ENCODE measurements at places on chromosomes 5 and 9.
A peak's percentile ranks its signal among the peaks of the same experiment; 100 is the strongest.

DNA sequence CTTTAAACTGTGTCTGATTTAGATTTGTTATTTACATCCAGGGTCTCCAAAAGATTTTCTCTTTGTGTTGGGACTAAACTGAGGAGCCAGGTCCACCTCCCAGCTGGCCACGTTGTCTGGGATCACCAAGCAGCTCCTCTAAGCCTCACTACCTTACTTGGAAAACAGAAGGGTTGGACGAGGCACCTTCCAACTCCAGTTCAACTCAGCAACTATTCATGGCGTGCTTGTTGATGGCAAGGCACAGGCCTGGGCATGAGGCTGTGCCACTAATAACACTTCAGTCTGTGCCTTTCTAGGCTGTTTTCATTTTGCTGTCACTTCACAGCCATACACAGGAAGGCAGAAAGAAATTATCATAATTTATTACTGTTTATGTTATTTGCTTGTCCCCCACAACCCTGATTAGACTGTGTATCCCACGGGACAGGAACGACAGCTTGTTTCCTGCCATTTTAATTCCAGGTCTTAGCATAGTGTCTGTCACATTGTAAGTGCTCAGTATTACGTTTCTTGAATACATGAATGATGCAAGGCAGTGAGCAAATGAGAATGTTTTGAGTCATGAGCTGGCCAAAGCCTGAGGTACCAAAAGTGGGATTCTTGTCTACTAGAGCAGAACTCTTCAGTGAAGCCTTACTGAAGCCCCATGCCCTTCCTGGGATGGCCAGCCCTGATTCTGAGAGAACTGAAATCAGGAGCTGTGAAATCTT lies 125.8 kb downstream of the GALNT10 start:
- DNase-seq = no peak

DNA sequence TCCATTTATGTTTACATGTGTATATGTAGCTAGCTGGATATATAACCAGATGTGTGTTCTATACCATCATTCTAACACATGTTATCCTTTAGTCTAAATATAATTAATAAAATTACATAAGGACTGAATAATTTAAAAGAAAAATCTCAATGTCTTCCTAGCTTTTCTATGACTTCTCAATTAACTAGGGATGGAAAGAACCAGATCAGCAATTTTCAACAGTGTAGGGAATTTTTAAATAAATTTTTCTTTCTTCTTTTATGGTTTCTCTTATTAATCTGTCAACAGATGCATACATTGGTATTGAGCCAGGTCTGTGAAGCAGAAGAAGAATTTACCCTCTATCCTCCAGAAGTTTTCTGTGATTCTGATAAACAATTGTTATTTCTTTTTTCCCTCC lies 2180.4 kb upstream of the C9orf72 start:
- DNase-seq = no peak

- DNase-seq = no peak
These were observed 53.4 kb upstream of the FBXL7 start for GRCh38 chr5:15446552-15446951.

GRCh38 chr9:98625728-98626127 lies 83.0 kb downstream of the GABBR2 start:
- no peak for DNase-seq

DNA sequence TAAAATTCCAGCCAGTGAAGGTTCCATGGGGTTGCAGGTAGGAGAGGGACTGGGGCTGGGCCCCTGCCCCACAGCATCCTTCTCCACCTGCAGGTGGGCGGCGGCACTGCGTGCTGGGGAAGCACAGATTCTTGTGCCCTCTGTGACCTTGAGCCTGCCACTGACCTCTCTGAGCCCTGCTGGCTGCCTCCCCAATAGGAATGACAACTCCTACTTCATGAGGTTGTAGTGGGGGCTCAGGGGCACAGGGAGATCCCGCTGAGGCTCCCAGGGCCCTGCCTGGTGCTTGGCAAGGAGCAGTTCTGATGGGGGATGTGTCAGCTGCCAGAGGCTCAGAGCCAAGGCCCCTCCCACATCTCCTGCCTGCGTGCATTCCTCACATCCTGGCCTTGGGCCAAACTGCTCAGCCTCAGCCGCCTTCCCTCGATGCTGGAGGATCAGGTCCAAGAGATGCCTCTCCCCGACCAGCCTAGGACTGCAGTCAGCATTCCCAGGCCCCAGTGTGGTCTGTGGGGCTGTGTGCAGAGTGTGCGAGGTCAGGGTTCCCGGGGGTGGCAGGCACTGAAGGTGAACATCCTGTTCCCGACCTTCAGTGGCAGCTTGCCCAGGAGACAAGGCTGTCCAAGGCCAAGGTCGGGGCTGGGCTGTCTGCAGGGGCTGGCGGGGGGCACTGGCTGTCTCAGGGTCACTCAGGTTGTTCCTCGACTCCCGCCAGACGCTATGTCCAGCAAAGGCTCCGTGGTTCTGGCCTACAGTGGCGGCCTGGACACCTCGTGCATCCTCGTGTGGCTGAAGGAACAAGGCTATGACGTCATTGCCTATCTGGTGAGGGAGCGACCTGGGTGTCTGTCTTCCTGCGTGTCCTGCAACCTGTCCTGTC lies 7.0 kb downstream of the ASS1 start:
- DNase-seq = peak; percentile 72

GRCh38 chr5:124865066-124865465 lies 118.6 kb upstream of the ZNF608 start:
- no peak for DNase-seq

DNA sequence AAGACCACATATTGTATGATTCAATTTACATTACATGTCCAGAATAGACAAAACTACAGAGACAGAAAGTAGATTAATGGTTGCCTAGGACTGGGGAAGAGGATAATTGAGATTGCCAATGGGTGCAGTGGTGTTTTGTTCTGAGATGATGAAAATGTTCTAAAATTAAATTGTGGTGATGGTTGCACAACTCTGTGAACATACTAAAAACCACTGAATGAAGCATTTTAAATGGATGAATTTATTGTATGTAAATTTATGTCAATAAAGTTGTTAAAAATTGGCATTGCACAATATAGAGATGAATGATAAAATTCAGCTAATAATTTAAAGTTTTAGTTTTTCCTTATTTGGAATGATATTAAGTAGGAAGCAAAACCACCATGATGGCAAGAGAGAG lies 109.5 kb upstream of the NR4A3 start:
- DNase-seq = no peak

DNA sequence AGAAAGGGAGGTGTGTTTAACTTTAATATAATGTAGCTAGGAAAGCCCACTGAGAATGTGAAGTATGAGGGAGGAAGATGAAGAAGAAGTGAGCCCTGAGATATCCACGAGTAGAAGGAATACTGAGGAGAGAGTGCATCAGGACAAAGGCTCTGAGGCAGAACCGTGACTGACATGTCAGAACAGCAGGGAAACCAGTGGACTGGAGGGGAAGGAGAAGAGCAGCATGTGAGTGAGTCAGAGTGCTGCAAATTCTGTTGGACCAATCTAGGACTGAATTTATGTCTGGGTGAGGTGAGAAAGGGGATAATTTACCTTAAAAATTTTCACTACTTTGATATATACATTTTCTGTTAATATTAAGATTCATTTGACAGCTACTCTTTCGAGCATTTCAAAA lies 110.3 kb downstream of the ST8SIA4 start:
- no peak for DNase-seq

DNA sequence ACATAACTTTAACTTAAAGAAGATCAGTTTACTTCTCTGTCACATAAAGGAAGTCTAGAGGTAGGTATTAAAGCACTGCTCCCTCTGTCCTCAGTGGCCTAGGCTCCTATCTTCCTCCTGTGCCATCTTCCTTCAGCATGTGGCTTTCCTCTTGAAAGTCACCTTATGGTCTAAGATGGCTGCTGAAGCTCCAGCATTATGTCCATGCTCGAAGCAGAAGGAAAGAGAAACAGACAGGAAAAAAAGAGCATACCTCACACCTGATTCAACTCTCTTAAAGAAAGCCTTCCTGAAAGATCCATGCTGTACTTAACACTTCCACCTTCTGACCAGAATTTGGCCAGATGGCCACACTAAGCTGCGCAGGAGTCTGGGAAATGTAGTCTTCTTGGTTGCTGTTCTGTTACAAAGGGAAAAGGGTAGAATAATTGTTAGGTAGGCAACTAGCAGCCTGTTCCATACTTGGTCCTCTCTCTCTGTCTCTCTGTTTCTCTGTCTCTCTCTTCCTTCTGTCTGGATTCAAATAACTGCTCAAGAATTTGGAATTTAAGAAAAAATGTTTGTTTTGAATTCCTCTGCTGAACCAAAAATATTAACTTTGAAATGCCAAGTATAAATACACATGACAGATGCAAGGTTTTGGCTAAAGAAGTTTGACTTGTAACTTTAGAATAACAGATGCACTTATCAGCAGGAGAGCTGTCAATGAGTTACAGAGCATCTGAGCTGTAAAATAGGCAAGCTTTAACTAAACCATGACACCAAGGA lies 16.0 kb downstream of the TMEM174 start:
- no peak for DNase-seq

DNA sequence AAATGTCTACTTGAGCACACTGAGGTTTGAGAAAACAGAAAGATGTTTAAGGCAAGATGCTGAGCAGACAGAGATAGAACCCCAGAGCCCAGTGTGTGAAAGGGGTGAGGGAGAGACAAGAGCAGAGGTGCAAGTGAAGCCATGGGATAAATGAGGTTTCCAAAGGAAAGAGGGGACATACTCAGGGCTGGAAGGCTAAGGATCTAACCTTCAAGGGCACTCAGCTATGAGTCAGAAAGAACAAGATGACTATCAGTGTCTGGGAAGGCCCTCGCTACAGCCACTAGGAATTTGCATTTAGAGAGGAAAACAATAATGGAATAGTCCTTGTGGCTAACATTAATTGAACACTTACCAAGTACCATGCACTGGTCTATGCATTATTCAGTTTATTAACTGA lies 113.7 kb downstream of the HTR4 start:
- DNase-seq = no peak

- no peak for DNase-seq
These were observed 1.9 kb downstream of the RPS6 start for GRCh38 chr9:19378164-19378563.

DNA sequence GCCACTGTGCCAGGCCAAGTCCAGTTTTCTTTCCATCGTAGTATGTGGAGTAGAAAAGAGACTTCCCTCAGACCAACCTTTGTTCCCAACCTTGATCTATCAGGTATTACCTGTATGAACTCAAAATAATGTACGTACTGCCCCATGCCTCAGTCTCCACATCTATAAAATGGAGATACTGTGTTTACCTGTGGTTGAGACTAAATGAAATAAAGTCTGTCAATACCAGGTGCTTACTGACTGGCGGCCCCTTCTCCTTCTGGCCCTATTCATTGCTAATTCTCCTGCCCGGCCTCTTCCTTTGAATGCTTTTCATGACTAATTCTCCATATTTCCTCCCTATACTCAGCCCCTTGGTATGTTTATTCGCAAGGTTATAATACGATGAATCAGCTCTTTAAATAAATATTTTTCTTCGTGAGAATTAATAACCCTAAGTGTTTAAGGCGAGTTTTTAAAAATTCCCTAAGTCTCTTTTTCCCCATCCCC lies 89.6 kb upstream of the BASP1 start:
- no peak for DNase-seq

DNA sequence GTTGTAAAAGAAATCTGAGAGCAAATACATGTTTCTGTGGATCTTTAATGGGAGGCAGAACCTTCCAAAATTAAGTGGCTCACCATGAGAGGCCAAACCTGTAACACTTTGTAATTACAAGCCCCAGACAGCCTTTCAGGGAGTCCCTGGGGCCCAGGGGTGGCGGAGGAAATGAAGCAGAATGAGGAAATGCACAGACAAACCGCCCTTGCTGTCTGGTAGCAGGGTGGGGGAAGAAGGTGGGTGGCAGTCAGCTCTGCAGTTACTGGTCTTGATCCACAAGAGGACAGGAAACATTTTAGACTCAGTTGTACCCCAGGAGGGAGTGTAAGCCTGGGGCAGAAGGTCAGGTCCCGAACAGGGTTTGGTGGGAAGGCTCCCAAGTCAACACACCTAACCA lies 6.5 kb downstream of the ARL14EPL start:
- DNase-seq = no peak

- no peak for DNase-seq
These were observed 66.3 kb upstream of the PRRC1 start for GRCh38 chr5:127451096-127451495.

- no peak for DNase-seq
These were observed 125.3 kb downstream of the SLC24A2 start for GRCh38 chr9:19663570-19663969.

DNA sequence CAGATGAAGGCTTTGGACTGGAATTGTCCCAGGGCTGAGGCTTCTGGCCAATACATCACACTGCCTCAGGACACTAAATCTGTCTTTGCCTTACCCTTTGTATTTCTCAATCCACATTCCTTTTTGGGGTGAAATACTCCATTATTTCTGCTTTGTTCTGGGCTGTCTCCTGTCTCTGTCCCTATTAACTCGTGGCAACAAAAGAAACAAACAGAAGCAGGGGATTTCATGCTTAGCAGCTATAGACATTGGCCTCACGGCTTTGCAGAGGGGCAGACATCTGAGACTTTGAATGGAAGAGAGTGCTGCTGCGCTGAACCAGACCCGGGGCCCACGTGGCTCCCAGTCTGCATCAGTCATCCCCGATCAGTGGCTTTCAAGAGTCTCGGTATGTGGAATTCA lies 129.7 kb downstream of the ARL15 start:
- no peak for DNase-seq

All from HuH-7 (cell line).